ENCODE measurements at places on chromosomes 2 and 18.

GRCh38 chr18:12585218-12585617 lies 72.7 kb downstream of the SPIRE1 start:
- no peak for DNase-seq

DNA sequence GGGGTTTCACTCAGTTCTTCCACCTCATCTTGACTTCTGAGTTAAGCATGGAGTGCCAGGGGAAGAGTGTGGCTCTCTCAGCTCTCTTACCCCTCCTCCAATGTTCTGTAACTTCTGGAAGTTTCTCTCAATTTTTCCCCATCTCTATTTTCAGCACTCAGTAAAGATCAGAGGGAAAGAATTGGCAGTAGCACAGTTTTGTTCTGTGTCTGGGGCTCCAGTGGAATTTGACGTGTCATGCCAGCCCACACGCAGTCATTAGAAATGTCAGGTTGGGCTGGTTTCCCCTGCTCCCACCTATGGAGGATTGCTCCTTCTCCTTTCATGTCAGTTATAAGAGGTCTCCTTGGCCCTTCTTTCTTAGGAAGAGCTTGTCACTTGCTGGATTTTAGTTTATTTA lies 104.6 kb upstream of the COL3A1 start:
- DNase-seq, result no peak

- DNase-seq, result no peak
Measured at GRCh38 chr2:16321872-16322271, 343.8 kb downstream of the CYRIA start.

- DNase-seq, result no peak
Measured at GRCh38 chr2:113840518-113840917, 49.4 kb upstream of the ACTR3 start.

- no peak for DNase-seq
Measured at GRCh38 chr2:73027340-73027739, 44.2 kb downstream of the SFXN5 start.

Measured in stimulated activated CD4-positive, alpha-beta T cell treated with anti-CD3 and anti-CD28 coated beads, Interleukin-4, amount 100 ng/mL, for 4 hours (primary cell).